MM.1S (cell line): ENCODE measurements at places on chromosomes 13 and 19.

- peak; percentile 51 for DNase-seq
Measured at GRCh38 chr13:91406619-91407018, 8.2 kb downstream of the GPC5 start.

DNA sequence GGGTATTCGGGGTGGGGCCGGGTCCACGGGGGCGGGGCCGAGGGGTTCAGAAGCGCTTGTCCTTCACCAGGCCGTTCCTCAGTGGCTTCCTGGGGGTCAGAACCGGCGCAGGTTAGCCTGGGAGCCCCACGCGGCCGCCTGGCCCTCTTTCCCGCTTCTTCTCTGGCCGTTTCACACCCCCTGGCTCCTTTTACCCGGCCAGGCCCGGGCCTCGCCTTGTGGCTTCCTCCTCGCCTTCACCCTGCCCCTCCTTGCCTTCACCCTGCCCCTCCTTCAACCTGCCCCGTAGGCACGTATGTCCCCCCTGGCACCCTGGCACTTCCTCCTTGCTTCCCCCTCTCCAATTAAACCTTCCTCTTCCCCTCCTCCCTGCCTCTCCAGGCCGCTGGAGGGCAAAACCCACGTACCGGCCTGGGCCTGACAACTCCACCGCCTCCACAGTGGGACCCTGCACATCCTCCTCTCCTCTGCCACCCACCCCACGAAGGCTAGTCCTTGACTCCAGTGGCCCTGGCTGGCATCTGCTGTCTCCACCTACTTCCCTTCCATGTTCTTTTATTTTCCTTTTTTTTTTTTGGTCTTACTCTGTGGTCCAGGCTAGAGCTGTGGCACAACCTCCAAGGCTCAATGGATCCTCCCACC is 25.3 kb downstream of the CERS1 start:
- DNase-seq, result no peak

- DNase-seq, result no peak
Measured at GRCh38 chr13:42413484-42413815, 141.5 kb downstream of the AKAP11 start.

DNA sequence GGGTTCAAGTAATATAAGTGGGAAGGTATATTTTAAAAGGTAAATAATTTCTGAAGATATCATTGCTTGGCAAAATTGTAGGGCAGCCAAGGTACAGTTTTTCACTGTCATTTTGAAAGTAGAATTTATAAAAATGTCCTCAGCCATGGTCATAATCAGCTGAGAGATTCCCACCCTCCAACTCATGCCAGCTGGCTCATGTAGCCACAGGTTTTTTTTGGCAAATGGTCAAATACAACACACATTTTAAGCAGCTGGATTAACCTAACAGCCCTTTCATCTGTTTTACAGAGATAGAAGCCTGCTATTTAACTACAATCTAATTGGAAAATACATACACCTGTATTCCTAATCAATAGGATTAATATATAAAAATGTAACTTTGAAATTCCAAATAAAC is 619.2 kb upstream of the SGCG start:
- no peak for DNase-seq

- DNase-seq, result no peak
Measured at GRCh38 chr19:46862503-46862834, 1.7 kb downstream of the ARHGAP35 start.

DNA sequence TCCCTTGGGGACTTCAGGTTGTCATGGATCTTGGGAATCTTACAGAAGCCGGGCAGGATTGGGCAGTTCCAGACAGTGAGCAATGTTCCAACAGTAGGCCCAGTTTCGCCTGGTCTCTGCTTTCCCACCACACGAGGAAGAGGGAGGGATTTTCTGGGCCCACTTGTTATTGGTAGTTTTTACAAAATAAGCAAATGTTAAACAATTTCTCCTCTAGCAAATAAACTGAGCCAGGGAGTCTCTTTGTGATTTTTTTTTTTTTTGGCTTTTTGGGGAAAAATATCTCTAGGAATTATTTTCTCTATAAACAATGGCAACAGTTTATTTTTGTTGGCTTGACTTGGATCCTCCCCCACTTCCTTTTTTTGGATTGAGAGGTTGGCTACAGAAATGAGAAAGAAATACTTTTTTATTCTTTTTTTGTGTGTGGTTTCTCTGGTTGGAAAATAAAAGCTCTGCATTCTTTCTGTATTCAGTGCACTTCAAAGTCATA is 89.3 kb downstream of the TM9SF2 start:
- DNase-seq, result no peak

DNA sequence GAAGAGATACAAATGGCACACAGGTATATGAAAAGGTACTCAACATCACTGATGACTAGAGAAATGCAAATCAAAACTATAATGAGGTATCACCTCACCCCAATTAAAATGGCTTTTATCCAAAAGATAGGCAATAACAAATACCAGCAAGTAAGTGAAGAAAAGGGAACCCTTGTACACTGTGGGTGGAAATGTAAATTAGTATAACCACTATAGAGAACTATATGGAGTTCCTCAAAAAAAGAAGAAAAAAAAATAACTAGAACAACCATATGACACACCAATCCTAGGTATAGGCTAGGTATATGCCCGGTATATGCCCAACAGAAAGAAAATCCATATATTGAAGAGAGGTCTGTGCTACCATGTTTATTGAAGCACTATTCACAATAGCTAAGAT is 150.9 kb downstream of the VWA8 start:
- no peak for DNase-seq

DNA sequence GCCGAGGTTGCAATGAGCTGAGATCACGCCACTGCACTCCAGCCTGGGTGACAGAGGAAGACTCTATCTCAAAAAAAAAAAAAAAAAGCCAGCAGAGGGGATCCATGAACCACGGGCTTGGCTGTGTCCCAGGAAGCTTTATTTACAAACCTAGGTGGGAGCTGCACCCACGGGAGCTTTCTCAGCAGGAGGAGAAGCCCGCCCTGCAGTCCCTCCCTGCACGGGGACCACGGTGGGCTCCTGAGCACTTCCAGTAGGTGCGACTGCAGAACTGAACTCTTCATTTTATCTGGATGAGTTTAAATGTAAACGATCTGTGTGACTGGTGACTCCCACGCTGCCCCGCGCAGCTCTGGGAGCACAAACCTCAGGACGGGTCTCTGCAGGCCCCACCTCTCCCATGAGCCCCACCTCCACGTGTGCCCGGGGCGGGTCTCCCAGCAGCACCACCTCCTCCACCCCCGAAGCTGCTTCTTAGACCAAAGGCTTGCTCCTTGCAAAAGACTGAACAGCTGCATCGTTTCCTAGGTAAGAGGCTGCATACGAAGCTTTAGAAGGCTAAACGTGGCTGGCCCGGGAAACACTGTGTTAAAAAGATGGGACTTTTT is 66.4 kb downstream of the SPACA7 start:
- no peak for DNase-seq

GRCh38 chr19:18998276-18998675 is 35.0 kb downstream of the SUGP2 start:
- DNase-seq, result no peak

GRCh38 chr19:5867201-5868136 is 2.9 kb downstream of the FUT5 start:
- no peak for DNase-seq

DNA sequence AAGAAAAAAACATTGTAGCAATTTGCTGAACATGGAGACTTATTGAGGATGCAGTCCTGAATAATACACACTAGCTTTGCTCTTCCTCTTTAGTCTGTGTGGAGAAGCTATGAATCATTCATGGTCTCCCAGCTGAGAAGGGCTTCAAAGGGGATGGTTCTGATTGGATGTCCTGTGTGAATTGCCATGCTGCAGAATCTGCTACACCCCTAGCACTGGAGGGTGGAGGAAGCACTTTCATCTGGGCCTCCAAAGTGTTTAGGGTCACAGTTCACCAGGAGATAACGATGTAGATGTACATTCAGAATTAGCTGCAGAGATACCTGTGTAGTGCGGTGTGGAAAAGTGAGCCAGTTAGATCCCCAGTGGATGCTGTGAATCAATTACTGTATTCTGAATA is 321.1 kb upstream of the EDNRB start:
- no peak for DNase-seq

GRCh38 chr19:35935911-35936737 is at the start of gene LRFN3:
LRFN3 (plus strand) TSS chr19:35936374; CDS start chr19:35939426, 3,052 bp downstream.
- peak; percentile 63 for DNase-seq

GRCh38 chr19:41734585-41734984 is 20.7 kb upstream of the CEACAM6 start:
- no peak for DNase-seq

GRCh38 chr13:97280478-97280877 is 58.3 kb downstream of the MBNL2 start:
- no peak for DNase-seq

DNA sequence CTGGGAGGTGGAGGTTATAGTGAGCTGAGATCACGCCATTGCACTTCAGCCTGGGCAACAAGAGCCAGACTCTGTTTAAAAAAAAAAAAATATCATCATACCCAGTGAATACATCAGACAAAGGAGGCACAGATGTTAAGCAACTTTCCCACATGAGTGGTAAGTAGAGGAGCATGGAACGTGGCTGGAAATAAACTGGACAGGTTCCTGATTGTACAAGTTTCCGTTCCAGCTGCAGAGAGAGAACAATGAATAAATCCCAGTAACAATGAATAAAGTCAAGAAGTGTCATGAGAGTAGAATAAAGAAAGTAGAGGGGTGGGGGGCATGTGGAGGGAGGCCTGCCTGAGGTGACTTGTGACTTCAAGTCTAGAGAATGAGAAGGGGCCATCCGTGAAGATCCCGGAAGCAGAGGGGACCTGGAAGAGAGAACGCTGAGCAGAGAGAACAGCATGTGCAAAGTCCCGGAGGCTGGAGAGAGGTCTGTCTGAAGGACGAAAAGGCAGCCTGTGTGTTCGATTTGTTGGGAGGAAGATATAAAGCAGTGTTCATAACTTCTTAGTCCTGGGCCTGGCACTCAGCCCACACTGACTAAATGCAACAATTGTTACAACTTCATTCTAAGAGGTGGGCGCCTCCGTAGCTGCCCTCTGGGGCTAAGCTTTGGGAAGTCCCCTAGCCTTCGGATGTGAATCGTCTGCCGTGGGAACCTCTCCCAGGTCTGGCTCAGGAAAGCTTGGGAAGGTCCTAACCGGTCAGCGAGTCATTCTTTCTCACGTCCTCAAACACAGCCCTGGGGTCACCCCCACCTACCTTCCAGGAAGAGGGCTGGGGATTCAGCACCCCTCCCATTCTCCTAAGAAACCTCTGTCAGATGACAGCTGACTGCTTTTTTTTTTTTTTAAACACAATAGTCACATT is 15.3 kb upstream of the ARHGEF18 start:
- DNase-seq, result no peak

- no peak for DNase-seq
Measured at GRCh38 chr19:16161840-16162239, 11.5 kb downstream of the CIB3 start.

GRCh38 chr13:42548731-42549551 is 25.0 kb upstream of the TNFSF11 start:
- no peak for DNase-seq

DNA sequence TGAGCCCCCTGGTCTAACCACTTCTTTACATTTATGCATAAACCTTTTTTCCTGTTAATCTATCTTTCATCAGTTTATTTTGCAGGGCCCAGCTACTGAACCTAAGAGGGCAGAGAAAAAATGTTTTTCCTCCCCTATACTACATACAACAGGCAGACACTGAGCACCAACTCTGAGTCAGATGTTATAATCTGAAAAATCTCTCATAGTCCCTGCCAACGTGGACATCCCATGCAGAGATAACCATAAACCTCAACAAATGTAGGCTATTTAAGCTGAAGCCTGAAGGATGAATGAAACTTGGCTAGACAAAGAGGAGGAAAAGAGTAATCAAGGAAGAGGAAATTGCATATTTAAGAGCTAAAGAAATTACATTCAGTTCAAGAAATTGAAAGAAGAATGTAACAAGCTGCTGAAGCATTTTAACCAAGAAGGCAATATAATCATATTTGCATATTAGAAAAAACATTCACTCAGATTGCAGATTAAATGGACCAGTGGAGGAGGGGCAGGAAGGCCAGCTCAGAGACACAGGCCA is 2.6 kb downstream of the NEK3 start:
- DNase-seq, result no peak

GRCh38 chr13:43848001-43848649 is 31.4 kb downstream of the CCDC122 start:
- DNase-seq, result no peak

DNA sequence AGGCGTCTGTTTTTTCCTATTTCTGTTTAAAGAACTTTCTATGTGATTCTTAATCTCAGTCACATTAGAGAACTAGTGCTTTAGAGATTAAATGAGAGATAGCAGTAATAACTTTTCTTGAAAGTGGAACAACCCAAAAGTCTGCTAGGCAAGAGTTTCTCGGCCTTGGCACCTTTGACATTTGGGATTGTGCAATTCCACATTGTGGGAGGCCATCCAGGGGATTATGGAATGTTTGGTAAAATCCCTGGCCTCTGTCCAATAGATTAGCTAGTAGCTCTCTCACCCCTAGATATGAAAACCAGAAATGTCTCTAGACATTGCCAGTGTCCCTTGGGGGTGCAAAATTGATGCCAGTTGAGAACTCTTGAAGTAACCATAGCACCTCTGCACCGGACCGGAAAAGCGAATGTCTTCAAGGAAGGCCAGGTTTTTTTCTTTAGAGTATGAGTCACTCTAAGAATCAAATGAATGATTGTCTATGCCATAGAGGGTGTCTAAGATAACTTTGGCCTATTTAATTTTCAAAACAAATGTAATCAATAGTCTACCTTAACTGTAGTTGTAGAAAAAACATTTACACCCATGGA is 45.0 kb upstream of the IL17D start:
- DNase-seq, result no peak

- DNase-seq, result no peak
Measured at GRCh38 chr13:30746791-30747190, 11.4 kb downstream of the ALOX5AP start.

DNA sequence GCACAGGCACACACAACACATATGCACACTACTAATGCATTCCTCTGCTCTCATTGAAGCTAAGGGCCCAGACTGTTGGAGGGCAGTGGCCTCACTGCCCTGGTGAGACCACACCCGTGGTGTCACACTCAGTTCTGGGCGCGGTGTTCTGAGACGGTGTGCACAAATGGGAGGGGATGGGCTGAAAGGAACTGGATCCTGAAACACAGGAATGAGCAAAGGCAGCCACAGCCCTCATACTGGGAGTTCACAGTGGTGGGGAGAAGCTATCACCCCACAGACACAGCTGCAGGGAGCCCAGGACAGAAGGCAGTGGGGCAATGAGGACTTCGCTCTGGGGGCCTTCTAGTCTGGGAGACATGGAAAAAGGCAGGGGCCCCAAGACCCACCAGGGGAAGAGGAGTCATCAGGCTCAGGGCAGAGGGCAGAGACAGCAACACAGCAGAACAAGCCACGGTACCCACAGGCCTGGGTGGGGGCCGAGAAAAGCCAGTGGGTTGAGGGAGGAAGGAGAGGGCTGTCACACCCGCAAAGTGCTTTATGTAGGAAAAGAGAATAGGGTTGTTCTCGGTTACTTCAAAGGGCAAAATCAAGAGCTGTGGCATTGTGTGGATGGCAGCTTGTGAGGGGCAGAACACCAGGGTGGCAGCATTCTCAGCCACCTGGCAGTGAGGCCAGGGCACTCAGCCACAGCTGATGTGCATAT is 75.4 kb upstream of the GPR183 start:
- no peak for DNase-seq
